ENCODE measurements at places on chromosomes 1 and 21. TPM values are rescaled to one million over a fixed set of nuclear protein-coding genes. Genes with fewer than 3 reads are reported as not detected.

The L1TD1 gene
- total RNA-seq, result 0.95 TPM

The PEAR1 gene
- 9.3 TPM for total RNA-seq

The PLA2G2D gene
- not detected for total RNA-seq

The MTR gene
- total RNA-seq, result 58.5 TPM

The TFAP2E gene
- not detected for total RNA-seq

The VANGL2 gene
- 4.1 TPM for total RNA-seq

The IL23R gene
- total RNA-seq, result 0.48 TPM

The RIMS3 gene
- total RNA-seq, result 3.1 TPM

The CFHR4 gene
- total RNA-seq, result not detected

The CFAP410 gene
- 10.1 TPM for total RNA-seq

The PTPN14 gene
- 39.2 TPM for total RNA-seq

The IGSF3 gene
- total RNA-seq, result 32.5 TPM

The DAB1 gene
- 4.9 TPM for total RNA-seq

The MOV10 gene
- total RNA-seq, result 27.5 TPM

The EFNA3 gene
- 1.2 TPM for total RNA-seq

The FAM131C gene
- not detected for total RNA-seq

The SPAG17 gene
- 4.2 TPM for total RNA-seq

The CSF1 gene
- 10.9 TPM for total RNA-seq

The ACTL8 gene
- not detected for total RNA-seq

The RGS18 gene
- total RNA-seq, result 5.5 TPM

The ZYG11A gene
- total RNA-seq, result 0.85 TPM

The CCSAP gene
- total RNA-seq, result 14.2 TPM

The DENND2C gene
- 8.8 TPM for total RNA-seq

The NPHP4 gene
- 6.8 TPM for total RNA-seq

The TNFRSF8 gene
- total RNA-seq, result 0.26 TPM

The TMCO1 gene
- 78.3 TPM for total RNA-seq

The FMO2 gene
- total RNA-seq, result 1.7 TPM

The DIRAS3 gene
- 3.0 TPM for total RNA-seq

The NEK2 gene
- 13.1 TPM for total RNA-seq

The ACP6 gene
- 10.2 TPM for total RNA-seq

The TMEM51 gene
- 15.9 TPM for total RNA-seq

The CFAP141 gene
- not detected for total RNA-seq

The PAPPA2 gene
- 4.6 TPM for total RNA-seq

The RGSL1 gene
- total RNA-seq, result not detected

The CD101 gene
- total RNA-seq, result 1.0 TPM

The ITPKB gene
- total RNA-seq, result 21.6 TPM

The ARHGAP29 gene
- total RNA-seq, result 72.0 TPM

The FAM78B gene
- 1.1 TPM for total RNA-seq

The NECTIN4 gene
- 12.2 TPM for total RNA-seq

The NBPF4 gene
- not detected for total RNA-seq
